ENCODE measurements at places on chromosomes 4 and X.

DNA sequence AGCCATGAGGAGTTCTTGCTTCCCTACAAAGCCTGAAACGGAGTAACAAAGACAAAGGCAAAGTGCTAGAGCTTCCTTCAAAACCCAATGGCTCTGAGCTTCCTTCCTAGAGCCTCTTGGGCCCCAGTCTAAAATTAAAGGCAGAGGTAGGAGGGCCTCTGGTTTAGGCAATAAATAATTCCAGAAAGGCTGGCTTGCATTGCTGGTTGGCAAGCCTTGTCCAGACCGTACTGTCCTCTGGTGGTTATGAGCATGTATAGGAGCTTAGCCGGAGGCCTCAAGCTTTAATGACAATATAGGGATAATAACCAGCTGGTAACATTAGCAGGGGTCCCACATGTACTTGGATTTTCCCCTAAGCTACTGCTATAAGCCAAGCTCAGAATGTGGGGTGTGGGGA, 237.3 kb downstream of the AR start:
- DNase-seq, result no peak

DNA sequence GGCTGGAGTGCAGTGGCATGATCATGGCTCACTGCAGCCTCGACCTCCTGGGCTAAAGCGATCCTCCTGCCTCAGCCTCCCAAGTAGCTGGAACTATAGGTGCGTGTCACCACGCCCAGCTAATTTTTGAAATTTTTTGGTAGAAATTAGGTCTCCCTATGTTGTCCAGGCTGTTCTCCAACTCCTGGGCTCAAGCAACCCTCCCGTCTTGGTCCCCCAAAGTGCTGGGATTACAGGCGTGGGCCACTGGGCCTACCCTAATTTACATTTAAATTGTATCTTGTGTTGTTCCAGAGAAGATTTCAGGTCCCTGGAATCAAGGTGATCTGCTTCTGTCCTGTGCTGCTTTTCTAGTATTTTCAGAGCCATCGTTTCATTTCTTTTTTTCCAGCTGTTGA, 1.2 kb upstream of the LRPAP1 start:
- no peak for DNase-seq

GRCh38 chr4:79831701-79832514, 241.1 kb downstream of the ANTXR2 start:
- no peak for DNase-seq

DNA sequence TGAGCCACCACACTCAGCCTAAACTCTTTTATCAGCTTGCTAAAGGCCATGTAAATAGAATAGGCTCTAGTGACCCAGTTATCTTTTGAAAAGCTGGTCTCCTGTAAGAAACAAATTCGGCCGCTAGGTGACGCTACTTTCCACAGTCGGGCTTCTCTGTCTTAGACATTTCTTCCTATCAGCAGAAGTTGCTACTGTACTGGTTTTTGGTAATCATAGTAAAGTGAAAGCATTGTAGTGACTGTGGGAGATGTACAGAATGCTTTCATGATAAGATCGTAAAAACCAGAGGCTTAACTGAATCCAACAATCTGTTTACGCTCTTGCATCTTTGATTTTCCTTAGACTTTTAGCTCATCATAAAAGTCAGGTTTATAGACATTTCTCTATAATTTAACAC, 82.6 kb downstream of the GK start:
- peak; percentile 11 for DNase-seq

- DNase-seq, result no peak
Observed at GRCh38 chrX:24266996-24267395, 46.9 kb downstream of the SUPT20HL2 start.

GRCh38 chr4:68850293-68850692, 34.5 kb downstream of the UGT2B10 start:
- no peak for DNase-seq

DNA sequence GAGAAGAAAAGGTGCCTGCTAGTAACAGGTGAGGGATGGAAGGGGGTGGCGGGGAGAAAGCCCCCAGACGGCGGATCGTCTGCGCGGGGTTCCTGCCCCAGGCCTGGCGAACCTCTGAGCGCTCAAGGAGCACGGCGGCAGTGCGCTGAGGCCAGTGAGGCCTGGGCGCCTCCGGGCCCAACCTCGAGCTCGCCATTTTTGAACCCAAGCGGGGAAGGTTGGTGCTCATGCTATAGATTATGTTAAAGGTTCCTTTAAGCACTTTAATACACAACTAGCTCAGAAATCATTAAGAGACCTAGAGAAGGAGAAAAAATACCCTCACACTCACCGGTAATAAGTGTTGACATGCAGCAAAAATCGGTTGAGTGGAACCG, 7.9 kb downstream of the PITX2 start:
- DNase-seq, result no peak

DNA sequence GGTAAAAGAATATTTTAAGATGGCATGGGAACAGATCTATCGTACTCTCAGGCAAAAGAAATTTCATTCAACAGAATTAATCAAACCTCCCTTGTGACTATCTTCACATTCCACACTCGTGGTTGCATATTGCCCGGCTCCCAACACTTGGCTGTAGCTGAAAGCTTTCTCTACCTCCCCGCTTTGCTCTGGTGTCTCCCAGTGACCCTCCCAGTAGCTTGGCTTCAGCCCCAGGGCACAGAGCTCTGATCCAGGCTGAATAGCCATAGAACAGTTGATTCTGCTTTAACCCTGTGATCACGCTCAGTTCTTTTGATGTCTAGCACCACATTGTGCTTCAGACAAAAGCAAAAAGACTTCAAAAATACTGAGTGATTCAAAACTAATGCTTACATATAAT, 24.6 kb downstream of the SLC7A11 start:
- DNase-seq, result no peak

DNA sequence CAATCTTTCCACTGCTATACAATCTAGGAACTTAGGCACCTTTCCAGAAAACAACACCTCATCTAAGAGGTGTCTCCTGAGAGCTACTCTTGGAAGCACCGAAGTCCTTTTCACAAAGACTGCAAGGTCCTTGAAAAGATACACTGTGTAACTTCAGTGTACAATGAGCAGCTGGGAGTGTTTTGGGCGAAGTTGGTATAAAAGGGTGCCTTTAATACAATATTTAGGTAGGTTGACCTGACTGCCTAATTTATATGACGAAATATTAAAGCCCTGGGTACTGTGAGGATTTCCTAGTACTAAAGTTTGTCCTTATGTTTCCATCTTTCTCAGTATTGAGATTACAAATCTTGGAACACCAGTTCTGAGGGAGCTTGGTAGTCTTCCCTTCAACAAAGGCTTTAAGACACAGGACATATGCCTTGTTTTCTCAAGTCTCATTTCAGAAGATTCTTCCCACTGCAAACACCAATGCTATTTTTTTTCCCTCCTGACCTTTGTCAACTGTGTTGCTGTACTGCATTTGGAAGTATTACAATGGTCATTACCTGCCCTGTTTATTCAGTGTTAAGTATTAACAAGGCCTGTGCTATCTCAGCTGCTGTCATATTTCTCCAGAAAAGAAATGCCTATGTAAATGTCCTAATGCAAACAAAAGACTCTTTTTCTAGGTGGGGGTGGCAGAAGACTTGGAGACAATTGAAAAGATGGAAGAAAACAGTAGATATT, 134.2 kb downstream of the MAML3 start:
- DNase-seq, result no peak

DNA sequence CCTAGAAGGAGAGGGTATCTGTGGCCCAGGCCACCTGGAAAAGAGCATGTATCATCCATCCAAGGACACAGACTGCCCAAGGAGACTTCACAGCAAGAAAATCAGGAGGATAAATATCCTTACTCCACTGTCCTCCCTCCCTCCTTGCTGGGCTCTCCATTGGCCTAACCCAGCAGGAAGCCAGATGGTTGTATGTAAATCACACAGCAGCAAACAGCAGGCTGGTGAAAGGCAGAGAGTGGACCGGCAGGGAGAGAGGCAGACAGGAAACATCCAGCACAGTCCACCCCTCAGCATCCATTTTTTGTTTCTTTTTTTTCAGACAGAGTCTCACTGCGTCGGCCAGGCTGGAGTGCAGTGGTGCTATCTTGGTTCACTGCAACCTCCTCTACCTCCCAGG, 17.5 kb downstream of the TXK start:
- no peak for DNase-seq

- no peak for DNase-seq
Observed at GRCh38 chr4:39658756-39659155, 20.1 kb upstream of the SMIM14 start.

DNA sequence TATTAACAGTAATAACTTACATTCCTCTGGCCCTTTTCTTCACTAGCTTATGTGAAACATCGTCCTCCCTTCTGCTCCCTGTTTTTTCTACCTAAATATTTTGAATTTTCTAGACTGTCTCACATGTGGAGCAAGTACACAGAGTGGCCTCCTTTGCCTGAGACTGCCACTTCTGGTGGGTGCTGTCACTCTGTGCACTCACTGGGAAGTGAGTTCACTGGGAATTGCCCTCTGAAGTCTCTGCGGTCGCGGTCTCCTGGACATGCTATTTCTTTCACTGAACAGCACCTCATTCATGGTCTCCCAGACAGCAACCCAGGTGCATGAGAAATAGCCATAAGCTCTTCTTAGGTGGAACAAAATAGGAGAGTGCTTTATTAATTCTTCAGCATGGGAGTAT, 1179.7 kb upstream of the ADGRL3 start:
- no peak for DNase-seq

- no peak for DNase-seq
Observed at GRCh38 chrX:110665223-110666002, 130.2 kb downstream of the CHRDL1 start.

GRCh38 chrX:137574102-137574783, 8.3 kb downstream of the ZIC3 start:
- no peak for DNase-seq

- no peak for DNase-seq
Observed at GRCh38 chr4:185559915-185560281, 24.6 kb upstream of the PDLIM3 start.

DNA sequence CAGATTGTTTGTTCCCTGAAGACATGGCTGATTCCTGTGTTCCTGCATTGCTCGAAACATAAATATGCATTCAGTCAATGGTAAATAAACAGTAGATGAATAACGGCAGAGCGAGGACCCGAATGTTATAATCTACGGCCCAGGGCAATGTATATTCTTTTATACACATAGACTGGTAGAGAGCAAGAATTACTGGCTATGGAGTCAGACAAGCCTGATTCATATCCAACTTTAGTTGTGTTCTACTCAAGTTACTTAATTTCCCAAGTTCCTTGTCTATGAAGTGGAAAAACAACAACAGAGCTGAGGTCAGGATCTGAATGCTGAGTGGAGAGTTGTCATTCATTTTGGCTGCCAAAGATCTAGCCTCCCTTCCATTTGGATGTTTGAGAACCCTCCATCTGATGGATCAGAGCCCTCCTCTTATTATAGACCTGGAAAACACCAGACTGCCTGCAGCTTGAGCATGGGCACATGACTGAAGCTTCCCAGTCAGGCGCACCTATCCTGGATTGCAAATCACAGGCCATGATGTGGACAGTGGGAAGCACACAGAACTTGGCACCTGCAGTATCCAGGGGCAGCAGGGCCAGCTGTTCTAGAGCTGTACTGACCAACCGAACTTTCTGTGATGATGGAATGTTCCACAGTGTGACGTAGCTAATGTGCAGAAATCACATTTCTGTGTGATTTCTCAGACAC, 80.1 kb downstream of the FAM184B start:
- no peak for DNase-seq

DNA sequence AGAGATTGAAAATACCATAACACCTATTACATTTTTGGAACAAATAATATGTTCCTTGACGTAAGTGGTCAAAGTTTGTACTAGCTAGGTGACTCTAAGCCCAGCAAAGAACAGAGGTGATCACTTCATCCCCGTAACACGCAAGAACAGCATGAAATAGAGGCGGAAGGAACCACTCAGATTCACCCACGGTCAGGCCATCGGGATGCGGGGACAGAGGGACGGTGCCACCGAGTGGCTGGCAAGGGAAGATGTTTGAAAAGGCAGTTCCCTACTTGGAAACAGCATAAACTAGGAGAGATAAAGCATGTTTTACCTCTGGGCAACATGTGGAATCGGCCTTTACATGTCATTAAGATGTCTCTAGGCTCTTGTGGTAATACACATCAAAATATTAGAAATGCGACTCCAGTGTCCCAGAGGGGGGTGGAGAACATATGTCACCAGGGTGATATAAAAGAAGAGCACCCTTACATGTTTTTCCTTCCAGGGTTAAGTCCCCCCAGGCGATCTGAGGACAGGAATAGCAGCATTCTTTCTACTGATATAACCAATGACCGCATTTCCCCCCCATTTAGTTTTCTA, 84.0 kb downstream of the PHKA2 start:
- DNase-seq, result no peak

DNA sequence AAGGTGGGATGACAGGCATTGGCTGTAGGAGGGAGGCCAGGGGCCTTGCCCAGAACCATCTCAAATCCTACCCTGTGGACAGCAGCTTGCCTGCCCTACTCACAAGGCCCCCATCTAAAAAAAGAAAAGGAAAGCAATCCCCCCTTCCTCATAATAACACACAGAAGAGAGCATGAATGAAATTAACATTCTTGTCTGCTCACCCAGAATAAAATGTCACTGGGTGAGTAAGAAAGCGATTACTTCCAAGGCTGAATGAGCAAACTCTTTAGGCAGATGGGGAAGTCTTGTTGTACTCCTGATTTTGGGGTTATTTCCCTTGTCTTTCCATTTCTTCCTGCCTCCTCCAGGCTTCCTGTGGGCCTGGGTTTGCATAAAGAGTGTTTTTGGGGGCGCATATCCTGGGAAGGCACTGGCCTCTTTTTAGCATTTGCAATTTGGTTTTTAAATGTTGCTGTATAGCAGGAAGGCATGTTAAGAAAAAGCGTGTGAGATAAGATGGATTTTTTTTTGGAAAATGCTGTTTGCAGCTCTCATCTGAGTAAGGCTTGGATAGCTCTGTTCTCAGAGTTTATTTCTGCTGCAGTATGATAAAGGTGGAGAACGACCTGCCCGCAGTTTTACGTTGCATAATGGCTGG, 248.3 kb upstream of the GATB start:
- DNase-seq, result no peak

GRCh38 chr4:12126474-12126873, 697.8 kb upstream of the HS3ST1 start:
- DNase-seq, result no peak

- DNase-seq, result no peak
Observed at GRCh38 chr4:123739806-123740205, 343.2 kb downstream of the SPRY1 start.

GRCh38 chr4:143156853-143157252, 27.9 kb upstream of the USP38 start:
- no peak for DNase-seq

GRCh38 chr4:39335566-39335965, 30.6 kb downstream of the RFC1 start:
- no peak for DNase-seq

- no peak for DNase-seq
Observed at GRCh38 chr4:28621591-28621990, 1761.0 kb downstream of the STIM2 start.
